ENCODE measurements at places on chromosomes 2 and 18. TPM values are rescaled to one million over a fixed set of nuclear protein-coding genes. Genes with fewer than 3 reads are reported as not detected.

- H3K27me3 ChIP-seq: no peaks in the 10 kb centered on the region
- DNase-seq: no peak
Observed at GRCh38 chr2:127652786-127653357, 6.9 kb downstream of the GPR17 start.

Gene DAPL1
- not detected for total RNA-seq

GRCh38 chr18:75592527-75592926, 165.0 kb upstream of the SMIM21 start:
- no peak overlapping the region for H3K27ac ChIP-seq
- no peaks in the 10 kb centered on the region for H3K27me3 ChIP-seq
- H3K36me3 ChIP-seq: no peaks in the 10 kb centered on the region
- no peak for DNase-seq
- no peak overlapping the region for H3K4me3 ChIP-seq
- no peaks in the 10 kb centered on the region for H3K4me1 ChIP-seq

- no peak overlapping the region for H3K27ac ChIP-seq
- H3K27me3 ChIP-seq: no peaks in the 10 kb centered on the region
- DNase-seq: no peak
- H3K4me3 ChIP-seq: no peak overlapping the region
- no peaks in the 10 kb centered on the region for H3K4me1 ChIP-seq
Observed at GRCh38 chr18:41226186-41226585, 728.8 kb upstream of the PIK3C3 start.

Gene NCKAP5
- total RNA-seq: 2.0 TPM

Gene B3GNT2
- total RNA-seq: 18.7 TPM

GRCh38 chr18:21820033-21820810, 79.6 kb downstream of the MIB1 start:
- DNase-seq: no peak
- no peak overlapping the region for H3K27ac ChIP-seq
- no peaks in the 10 kb centered on the region for H3K4me1 ChIP-seq
- H3K36me3 ChIP-seq: no peaks in the 10 kb centered on the region

- no peaks in the 10 kb centered on the region for H3K36me3 ChIP-seq
- H3K4me1 ChIP-seq: no peaks in the 10 kb centered on the region
- peak; percentile 50 for DNase-seq
- no peaks in the 10 kb centered on the region for H3K27me3 ChIP-seq
- H3K27ac ChIP-seq: no peak overlapping the region
- H3K4me3 ChIP-seq: no peak overlapping the region
Observed at GRCh38 chr2:118881490-118882129, 34.2 kb upstream of the EN1 start.

Gene PDCD1
- 0.27 TPM for total RNA-seq

GRCh38 chr2:190635781-190636180, 13.1 kb upstream of the NAB1 start:
- no peak for DNase-seq
- H3K36me3 ChIP-seq: no peaks in the 10 kb centered on the region
- no peaks in the 10 kb centered on the region for H3K4me1 ChIP-seq
- no peak overlapping the region for H3K4me3 ChIP-seq
- no peaks in the 10 kb centered on the region for H3K27me3 ChIP-seq

Gene LONRF2
- 20.4 TPM for total RNA-seq

DNA sequence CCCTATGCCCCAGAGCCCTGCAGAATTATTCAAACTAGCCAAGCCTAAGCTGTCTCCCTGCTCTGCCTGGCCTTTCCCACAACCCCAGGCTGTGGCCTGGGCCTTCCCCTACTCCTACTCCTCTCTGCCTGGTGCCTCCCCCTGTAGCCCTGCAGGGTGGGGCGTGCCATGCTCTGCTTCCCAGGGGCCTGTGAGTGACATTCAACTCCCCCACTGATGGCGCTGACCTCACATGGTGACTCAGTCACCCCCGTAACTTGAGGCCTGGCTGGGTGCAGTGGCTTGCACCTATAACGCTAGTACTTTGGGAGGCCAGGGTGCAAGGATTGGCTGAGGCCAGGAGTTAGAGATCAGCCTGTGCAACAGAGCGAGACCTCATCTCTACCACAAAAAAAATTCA, 60.6 kb downstream of the KIF1A start:
- no peak overlapping the region for H3K4me3 ChIP-seq
- H3K36me3 ChIP-seq: no peaks in the 10 kb centered on the region
- H3K27me3 ChIP-seq: no peaks in the 10 kb centered on the region
- H3K4me1 ChIP-seq: no peaks in the 10 kb centered on the region
- H3K27ac ChIP-seq: no peak overlapping the region

DNA sequence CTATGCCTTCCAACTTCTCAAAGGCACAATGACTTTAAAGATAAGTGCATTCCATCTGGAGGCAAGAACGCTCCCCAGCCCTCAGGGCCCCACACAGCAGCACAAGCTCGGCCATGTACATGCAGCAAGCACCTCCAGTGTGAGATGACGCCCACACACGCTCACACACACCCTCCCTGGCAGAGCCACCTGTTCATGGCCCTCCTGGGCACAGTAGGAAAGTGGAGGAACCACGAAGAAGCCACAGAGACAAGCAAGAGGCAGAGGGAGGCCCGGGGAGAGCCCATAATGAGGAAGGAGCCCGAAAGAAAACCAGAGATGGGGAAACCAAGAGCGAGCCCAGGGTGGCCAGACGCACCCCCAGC, 21.7 kb downstream of the BIN1 start:
- H3K4me3 ChIP-seq: no peak overlapping the region
- DNase-seq: no peak

DNA sequence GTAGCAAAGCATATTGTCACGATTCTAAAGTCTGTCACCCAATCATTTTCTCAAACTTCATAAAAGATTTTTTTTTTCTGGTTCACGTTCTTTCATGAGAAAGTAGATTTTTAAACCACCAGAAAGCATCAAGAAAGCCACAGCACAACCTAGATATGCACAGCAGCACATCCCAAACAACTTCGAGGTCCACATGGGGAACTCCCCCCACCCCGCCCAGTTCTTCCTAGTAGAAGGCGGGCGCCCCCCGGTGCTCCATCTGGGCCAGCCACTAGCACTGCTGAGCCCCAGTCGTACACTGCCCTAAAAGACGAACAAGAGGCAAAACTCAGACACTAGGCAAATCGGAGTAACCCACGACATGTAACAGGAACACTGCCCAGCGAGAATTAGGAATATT, 15.5 kb downstream of the HDLBP start:
- DNase-seq: no peak
- no peaks in the 10 kb centered on the region for H3K27me3 ChIP-seq
- no peak overlapping the region for H3K27ac ChIP-seq

DNA sequence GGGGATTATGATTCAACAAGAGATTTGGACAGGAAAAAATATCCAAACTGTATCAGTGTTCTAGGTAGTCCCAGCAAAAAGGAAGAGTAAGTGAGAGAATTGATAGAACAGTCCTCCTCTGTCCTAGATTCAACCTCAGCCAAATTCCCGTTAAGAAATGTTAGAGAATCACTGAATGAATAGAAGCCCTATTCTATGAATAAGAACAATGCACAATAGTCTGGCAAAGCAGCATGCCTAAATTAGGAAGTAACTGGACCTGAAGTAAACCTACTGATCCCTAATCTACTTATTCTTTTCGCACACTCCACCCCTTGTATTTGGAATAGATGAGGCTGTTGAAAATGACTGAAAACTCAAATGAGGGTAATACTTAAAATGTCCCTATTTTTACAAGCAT, 1665.5 kb downstream of the LRP1B start:
- no peaks in the 10 kb centered on the region for H3K27me3 ChIP-seq
- H3K27ac ChIP-seq: no peak overlapping the region
- H3K4me3 ChIP-seq: no peak overlapping the region
- no peaks in the 10 kb centered on the region for H3K36me3 ChIP-seq

Gene CFAP221
- total RNA-seq: not detected

DNA sequence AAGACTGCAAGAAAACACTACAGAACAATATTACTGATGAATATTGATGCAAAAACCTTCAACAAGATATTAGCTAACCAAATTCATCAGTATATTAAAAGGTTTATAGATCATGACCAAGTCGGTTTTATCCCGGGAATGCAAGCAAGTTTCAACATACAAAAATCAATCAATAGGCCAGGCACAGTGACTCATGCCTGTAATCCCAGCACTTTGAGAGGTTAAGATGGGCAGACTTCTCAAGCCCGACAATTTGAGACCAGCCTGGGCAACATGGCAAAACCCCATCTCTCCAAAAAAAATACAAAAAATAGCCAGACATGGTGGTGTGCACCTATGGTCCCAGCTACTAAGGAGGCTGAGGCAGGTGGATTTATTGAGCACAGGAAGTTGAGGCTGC, 82.9 kb downstream of the FSIP2 start:
- H3K4me1 ChIP-seq: no peaks in the 10 kb centered on the region
- no peak overlapping the region for H3K27ac ChIP-seq
- no peaks in the 10 kb centered on the region for H3K27me3 ChIP-seq

- H3K4me1 ChIP-seq: no peaks in the 10 kb centered on the region
- H3K4me3 ChIP-seq: no peak overlapping the region
- H3K27ac ChIP-seq: no peak overlapping the region
- H3K36me3 ChIP-seq: no peaks in the 10 kb centered on the region
Observed at GRCh38 chr2:156695020-156695419, 258.8 kb downstream of the GPD2 start.

- no peak overlapping the region for H3K27ac ChIP-seq
- no peak overlapping the region for H3K4me3 ChIP-seq
- no peaks in the 10 kb centered on the region for H3K27me3 ChIP-seq
- no peak for DNase-seq
Observed at GRCh38 chr2:86476092-86476491, 34.9 kb downstream of the KDM3A start.

DNA sequence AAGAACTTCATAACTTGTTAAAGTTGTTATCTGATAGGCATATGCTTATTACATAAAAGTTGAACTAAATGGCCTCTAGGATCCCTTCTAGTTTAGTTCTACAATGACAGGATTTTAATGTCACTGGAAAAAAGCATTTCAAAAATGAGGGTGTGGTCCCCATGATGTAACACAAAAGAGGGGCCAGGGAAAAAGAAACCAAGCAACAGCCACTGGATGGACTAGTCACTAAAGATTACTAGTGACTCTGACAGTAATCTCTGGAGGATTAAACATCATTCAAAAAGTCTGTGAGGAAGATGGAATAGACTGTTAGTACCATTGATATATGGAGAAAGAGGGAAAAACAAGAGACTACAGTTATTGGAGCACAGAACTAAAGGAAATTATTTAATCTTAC, 22.6 kb downstream of the SEPTIN10 start:
- no peak overlapping the region for H3K4me3 ChIP-seq
- no peaks in the 10 kb centered on the region for H3K36me3 ChIP-seq
- no peak for DNase-seq
- no peaks in the 10 kb centered on the region for H3K27me3 ChIP-seq
- no peaks in the 10 kb centered on the region for H3K4me1 ChIP-seq

Gene CYP26B1
- 68.2 TPM for total RNA-seq

Gene GGCX
- total RNA-seq: 17.8 TPM

DNA sequence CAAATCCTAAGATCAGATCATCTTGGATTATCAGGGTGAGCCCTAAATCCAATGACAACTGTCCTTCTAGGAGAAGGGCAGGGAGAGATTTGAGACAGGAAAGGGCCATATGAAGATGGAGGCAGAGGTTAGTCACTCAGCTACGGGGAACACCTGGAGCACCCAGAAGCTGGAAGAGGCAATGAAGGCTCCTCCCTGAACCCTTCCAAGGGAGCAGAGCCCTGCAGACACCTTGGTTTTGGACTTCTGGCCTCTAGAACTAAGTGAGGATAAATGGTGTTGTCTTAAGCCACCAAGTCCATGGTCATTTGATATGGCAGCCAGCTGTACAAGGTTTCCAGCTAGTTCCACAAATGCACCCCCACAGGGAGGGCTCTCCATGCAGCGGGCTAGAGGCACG, 6.9 kb upstream of the PTPN2 start:
- H3K4me3 ChIP-seq: no peak overlapping the region
- no peaks in the 10 kb centered on the region for H3K36me3 ChIP-seq
- H3K27me3 ChIP-seq: no peaks in the 10 kb centered on the region
- H3K27ac ChIP-seq: no peak overlapping the region
- no peak for DNase-seq
- H3K4me1 ChIP-seq: no peaks in the 10 kb centered on the region

Gene POMC
- total RNA-seq: 31.0 TPM

GRCh38 chr2:27214941-27215340, 2.2 kb upstream of the CAD start:
- H3K36me3 ChIP-seq: no peaks in the 10 kb centered on the region
- H3K4me1 ChIP-seq: peaks cover 3% of the 10 kb centered on the region
- H3K27me3 ChIP-seq: no peaks in the 10 kb centered on the region
- H3K4me3 ChIP-seq: no peak overlapping the region

DNA sequence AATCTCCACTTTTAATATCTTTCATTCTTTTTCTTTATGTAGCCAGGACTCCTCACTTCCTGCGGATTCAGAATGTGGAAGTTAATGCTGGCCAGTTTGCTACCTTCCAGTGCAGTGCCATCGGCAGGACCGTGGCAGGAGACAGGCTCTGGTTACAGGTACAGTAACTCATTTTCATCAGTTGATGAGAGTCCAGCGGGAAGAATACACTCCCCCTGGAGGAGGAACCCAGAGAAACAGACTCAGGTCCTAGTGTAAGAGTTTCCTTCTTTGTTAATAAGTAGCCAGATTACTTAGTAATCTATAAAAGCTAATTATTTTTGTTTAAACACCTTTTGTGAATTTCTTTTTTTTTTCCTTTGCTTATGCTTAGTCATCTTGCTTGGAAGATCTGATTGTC, 359.4 kb downstream of the PTPRM start:
- no peaks in the 10 kb centered on the region for H3K4me1 ChIP-seq

DNA sequence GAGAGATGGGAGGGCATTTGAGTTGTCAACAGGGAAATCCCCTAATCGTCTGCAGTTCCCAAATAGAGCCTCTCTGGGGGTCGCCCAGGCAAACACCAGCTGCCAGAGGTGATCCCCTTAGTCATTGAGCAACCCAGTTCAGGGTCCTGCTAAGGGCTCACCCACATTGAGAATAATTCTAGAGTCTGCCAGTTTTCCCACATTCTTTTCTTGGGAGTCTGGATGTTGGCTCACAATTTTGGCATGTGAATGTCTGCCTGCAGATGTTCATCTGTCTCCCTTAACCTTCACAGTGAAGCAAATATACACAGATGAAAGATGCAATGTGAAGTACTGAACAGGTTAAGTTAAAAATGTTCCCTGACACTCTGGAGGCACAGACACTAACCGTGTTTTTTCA, 11.4 kb upstream of the SMIM21 start:
- no peak for DNase-seq
- H3K4me1 ChIP-seq: no peaks in the 10 kb centered on the region
- H3K4me3 ChIP-seq: no peak overlapping the region
- H3K27me3 ChIP-seq: no peaks in the 10 kb centered on the region
- no peaks in the 10 kb centered on the region for H3K36me3 ChIP-seq

DNA sequence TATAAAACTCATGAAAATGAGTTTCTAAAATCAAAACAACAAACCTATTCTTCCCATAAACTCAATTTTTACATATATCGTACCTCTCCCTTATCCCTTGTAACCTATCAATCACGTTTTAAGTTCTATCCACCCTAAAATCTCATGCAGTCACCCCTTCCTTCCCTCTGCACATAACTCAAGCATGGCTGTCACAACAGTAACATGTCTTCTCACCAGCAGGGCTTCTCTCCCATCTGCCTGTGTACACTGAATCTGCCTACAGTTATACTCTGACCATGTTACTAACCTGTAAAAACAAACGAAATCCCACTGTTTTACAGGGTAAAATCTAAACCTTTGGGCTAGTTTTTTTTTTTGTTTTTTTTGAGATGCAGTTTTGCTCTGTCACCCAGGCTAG, 68.2 kb downstream of the MAP4K3 start:
- no peak overlapping the region for H3K4me3 ChIP-seq
- H3K36me3 ChIP-seq: no peaks in the 10 kb centered on the region
- H3K27ac ChIP-seq: no peak overlapping the region

Gene TLX2
- total RNA-seq: 0.97 TPM

- no peaks in the 10 kb centered on the region for H3K27me3 ChIP-seq
- H3K36me3 ChIP-seq: no peaks in the 10 kb centered on the region
- DNase-seq: no peak
- no peak overlapping the region for H3K27ac ChIP-seq
- H3K4me3 ChIP-seq: no peak overlapping the region
Observed at GRCh38 chr2:238128534-238129001, 9.9 kb upstream of the KLHL30 start.

Data from prostate gland (tissue), 2 donors.